ENCODE measurements at places on chromosomes 6 and 20. TPM values are rescaled to one million over a fixed set of nuclear protein-coding genes. Genes with fewer than 3 reads are reported as not detected.

GRCh38 chr20:62628691-62629090, 13.6 kb upstream of the SLCO4A1 start:
- DNase-seq: no peak

GRCh38 chr20:5480824-5481600, 164.3 kb upstream of the PROKR2 start:
- no peak for DNase-seq

DNA sequence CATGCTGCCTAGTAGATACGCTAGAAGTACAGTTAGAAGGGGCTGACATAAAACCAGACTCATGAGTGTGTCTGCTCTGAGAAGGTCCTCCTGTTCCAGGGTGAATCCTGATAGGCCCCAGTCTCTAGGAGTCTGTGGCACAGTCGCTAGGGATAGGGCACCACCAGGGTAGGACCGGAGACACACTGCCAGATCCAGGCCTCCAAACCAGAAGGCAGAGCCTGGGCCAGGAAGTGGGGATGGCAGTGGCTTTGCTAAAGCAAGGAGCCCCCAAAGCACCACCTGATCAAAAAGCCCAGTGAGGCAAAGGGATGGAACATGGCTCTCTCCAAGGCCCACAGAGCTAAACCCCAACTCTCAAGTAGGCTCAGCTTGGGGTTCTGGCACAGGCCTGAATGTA, 21.6 kb downstream of the MDGA1 start:
- no peak for DNase-seq

- DNase-seq: peak; percentile 44
Measured at GRCh38 chr6:140854318-140854717, 1278.4 kb upstream of the GJE1 start.

DNA sequence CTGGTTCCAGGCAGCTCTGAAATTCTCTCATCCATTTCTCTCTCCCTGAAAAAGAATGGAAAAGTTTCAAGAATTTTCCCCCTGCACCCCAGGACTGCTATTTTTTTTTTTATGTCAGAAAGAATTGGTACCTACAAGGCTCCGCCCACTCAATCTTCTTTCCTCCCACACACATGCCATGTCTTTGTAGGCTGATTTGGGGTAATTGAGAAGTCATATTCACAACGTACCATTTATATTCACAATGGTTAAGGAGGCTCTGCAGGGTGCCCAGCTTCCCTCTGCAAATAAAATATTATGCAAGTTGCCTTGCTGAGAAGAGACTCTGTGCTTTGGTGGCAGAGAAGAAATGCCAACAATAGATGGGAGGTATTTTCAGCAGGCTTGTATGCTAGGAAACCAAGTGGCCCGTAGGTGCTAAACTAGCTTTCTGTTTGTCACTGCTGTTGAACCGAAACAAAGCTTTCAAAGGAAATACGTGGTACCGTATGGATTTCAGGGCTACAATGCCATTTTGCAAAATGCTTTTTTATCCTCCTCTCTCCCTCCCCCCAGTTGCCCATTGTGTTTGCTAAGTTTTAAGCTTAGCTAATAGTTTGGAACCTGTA, 150.0 kb downstream of the PHACTR1 start:
- DNase-seq: no peak

The COL19A1 gene
- 0.09 TPM for total RNA-seq

The DCBLD1 gene
- total RNA-seq: 6.7 TPM

The RALY gene
- total RNA-seq: 36.5 TPM

The ELOVL2 gene
- 0.16 TPM for total RNA-seq
